Adrenal gland (tissue), 19 donors: ENCODE measurements at places on chromosomes 13 and 19. TPM values are rescaled to one million over a fixed set of nuclear protein-coding genes. Genes with fewer than 3 reads are reported as not detected.

ERFL gene
- total RNA-seq = not detected

GIPR gene
- 0.47 TPM for total RNA-seq

- no peaks in the 10 kb centered on the region for H3K27me3 ChIP-seq
- no peaks in the 10 kb centered on the region for H3K36me3 ChIP-seq
- no peak overlapping the region for H3K27ac ChIP-seq
- H3K4me1 ChIP-seq = no peaks in the 10 kb centered on the region
- no peak for DNase-seq
- no peak overlapping the region for H3K4me3 ChIP-seq
Observed at GRCh38 chr13:90926459-90926858, 421.0 kb upstream of the MIR17HG start.

DNA sequence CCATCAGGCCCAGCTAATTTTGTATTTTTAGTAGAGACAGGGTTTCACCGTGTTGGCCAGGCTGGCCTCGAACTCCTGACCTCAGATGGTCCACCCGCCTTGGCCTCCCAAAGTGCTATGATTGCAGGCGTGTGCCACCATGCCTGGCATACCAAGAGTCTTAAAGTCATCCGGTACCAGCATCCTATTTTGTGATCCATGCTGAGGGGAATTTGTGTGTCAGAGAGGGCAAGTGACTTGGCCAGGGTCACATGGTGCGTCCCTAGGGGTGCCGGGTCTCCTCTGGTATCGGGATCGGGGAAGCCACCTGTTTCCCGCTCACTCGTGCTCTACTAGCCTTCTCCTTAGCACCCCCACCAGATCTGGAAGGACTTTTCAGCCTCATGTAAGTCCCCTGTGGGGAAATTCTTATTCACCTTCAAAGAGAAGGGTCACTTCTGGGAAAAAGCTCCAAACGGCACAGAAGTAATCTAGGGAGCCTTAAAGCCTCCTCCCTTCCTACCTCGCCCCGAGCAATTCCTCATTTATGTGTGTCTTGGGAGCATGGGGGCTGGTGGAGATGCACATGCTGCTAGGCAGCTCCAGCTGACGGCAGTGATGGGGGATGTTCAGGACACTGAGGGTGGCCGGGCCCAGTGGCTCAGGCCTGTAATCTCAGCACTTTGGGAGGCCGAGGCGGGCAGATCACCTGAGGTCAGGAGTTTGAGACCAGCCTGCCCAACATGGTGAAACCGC lies 6.1 kb upstream of the ANKLE1 start:
- H3K27me3 ChIP-seq = no peaks in the 10 kb centered on the region
- peaks cover 68% of the 10 kb centered on the region for H3K36me3 ChIP-seq
- H3K27ac ChIP-seq = no peak overlapping the region
- DNase-seq = no peak
- H3K4me1 ChIP-seq = no peaks in the 10 kb centered on the region

TRPC4 gene
- total RNA-seq = 1.6 TPM

- H3K4me1 ChIP-seq = peaks cover 10% of the 10 kb centered on the region
- no peak for DNase-seq
- no peak overlapping the region for H3K27ac ChIP-seq
- H3K36me3 ChIP-seq = no peaks in the 10 kb centered on the region
- H3K4me3 ChIP-seq = no peak overlapping the region
- no peaks in the 10 kb centered on the region for H3K27me3 ChIP-seq
Observed at GRCh38 chr13:51902776-51903175, 41.0 kb downstream of the CCDC70 start.

ZNF765 gene
- 21.4 TPM for total RNA-seq

- H3K4me1 ChIP-seq = no peaks in the 10 kb centered on the region
- no peak for DNase-seq
- H3K4me3 ChIP-seq = no peak overlapping the region
- no peaks in the 10 kb centered on the region for H3K36me3 ChIP-seq
Observed at GRCh38 chr13:39297664-39298171, 259.5 kb downstream of the NHLRC3 start.

DNA sequence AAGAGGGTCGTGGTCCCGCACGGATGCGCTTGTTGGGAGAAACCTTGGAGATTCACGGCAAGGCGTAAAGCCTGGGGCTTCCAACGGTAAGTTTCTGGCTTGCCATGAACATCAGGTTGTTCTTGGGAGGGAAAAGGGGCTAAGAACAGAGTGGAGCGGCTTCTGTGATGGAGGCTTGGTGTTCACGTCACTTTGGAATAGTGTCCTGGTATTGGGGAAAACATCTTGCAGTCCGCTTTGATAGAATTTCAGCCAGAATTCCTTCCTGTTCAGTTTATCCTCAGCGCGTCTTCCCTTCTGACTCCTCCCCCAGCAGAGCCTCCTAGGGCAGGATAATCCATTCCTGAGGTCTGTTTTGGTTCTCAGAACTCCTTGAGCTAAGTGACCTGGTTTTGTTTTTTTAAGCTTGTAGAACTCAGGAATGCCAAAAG lies 2.0 kb downstream of the KCTD15 start:
- no peak overlapping the region for H3K27ac ChIP-seq
- DNase-seq = no peak
- H3K4me1 ChIP-seq = no peaks in the 10 kb centered on the region
- H3K4me3 ChIP-seq = peak overlapping the region; percentile 57
- H3K27me3 ChIP-seq = peaks cover 26% of the 10 kb centered on the region

- H3K27ac ChIP-seq = no peak overlapping the region
- H3K27me3 ChIP-seq = no peaks in the 10 kb centered on the region
- no peak for DNase-seq
- H3K36me3 ChIP-seq = no peaks in the 10 kb centered on the region
- H3K4me3 ChIP-seq = no peak overlapping the region
- H3K4me1 ChIP-seq = no peaks in the 10 kb centered on the region
Observed at GRCh38 chr13:67402546-67402945, 172.4 kb upstream of the PCDH9 start.

- no peak overlapping the region for H3K27ac ChIP-seq
- peaks cover 48% of the 10 kb centered on the region for H3K36me3 ChIP-seq
- no peak overlapping the region for H3K4me3 ChIP-seq
- DNase-seq = no peak
Observed at GRCh38 chr19:313988-314815, 23.0 kb upstream of the PLPP2 start.

DNA sequence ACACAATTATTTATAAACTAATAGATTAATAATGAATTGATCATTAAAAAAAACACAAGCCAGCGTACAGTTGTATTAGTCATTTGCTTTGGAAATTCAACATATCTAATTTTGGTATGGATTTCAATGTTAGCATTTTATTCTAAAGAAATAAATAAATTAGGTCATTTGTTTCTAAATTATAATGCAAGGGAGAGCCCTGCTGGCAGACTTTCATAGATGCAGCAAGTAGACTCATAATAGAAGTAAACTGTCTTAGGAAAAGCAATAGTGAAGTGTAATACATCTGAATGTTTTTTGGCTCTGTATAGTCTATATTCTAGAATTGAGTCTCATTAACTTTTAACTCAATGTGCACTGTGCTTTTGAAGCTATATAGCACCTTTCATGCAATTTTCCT lies 982.4 kb upstream of the MIR17HG start:
- H3K4me3 ChIP-seq = no peak overlapping the region
- no peaks in the 10 kb centered on the region for H3K27me3 ChIP-seq
- no peak overlapping the region for H3K27ac ChIP-seq
- DNase-seq = no peak

ZC3H4 gene
- 19.2 TPM for total RNA-seq

GRCh38 chr13:20340759-20341171 lies 108.6 kb upstream of the GJB6 start:
- H3K36me3 ChIP-seq = no peaks in the 10 kb centered on the region
- H3K27ac ChIP-seq = no peak overlapping the region
- H3K27me3 ChIP-seq = no peaks in the 10 kb centered on the region
- no peak overlapping the region for H3K4me3 ChIP-seq
- H3K4me1 ChIP-seq = no peaks in the 10 kb centered on the region

DNA sequence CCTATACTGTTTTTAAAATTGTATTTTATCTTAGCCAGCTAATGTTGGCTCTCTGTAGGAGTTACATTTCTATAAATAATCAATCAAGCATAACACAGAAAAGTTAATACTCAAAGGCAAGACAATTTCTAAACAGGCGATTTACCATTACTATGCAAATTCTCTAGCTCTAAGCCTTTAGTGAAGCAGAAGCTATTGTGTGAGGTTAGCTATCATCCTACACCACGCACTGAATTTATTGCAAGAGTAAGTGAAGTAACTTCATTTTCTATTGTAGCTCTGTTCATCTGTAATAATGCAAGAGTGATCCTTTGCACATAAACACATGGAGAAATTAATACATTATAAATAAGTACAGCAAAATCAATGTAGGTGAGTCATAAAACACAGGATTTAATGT lies 439.3 kb downstream of the PCDH9 start:
- no peak overlapping the region for H3K4me3 ChIP-seq
- H3K27ac ChIP-seq = no peak overlapping the region
- H3K27me3 ChIP-seq = no peaks in the 10 kb centered on the region
- no peaks in the 10 kb centered on the region for H3K36me3 ChIP-seq

ABHD17A gene
- total RNA-seq = 93.3 TPM

ZSWIM9 gene
- total RNA-seq = 1.3 TPM

ZNF506 gene
- 24.0 TPM for total RNA-seq

KIR2DL4 gene
- 0.36 TPM for total RNA-seq

GRCh38 chr13:73607489-73608156 lies 526.6 kb downstream of the KLF12 start:
- no peak overlapping the region for H3K4me3 ChIP-seq
- H3K27me3 ChIP-seq = no peaks in the 10 kb centered on the region
- no peaks in the 10 kb centered on the region for H3K36me3 ChIP-seq
- no peak for DNase-seq
- H3K27ac ChIP-seq = no peak overlapping the region

LCP1 gene
- total RNA-seq = 56.5 TPM

GRCh38 chr19:58355908-58356765 lies 2.8 kb upstream of the A1BG start:
- H3K4me1 ChIP-seq = no peaks in the 10 kb centered on the region
- DNase-seq = no peak
- H3K4me3 ChIP-seq = no peak overlapping the region
- H3K27ac ChIP-seq = no peak overlapping the region
- peaks cover 25% of the 10 kb centered on the region for H3K27me3 ChIP-seq
- H3K36me3 ChIP-seq = no peaks in the 10 kb centered on the region

STXBP2 gene
- total RNA-seq = 62.0 TPM

GPX4 gene
- 653 TPM for total RNA-seq

IGFL3 gene
- not detected for total RNA-seq

DNA sequence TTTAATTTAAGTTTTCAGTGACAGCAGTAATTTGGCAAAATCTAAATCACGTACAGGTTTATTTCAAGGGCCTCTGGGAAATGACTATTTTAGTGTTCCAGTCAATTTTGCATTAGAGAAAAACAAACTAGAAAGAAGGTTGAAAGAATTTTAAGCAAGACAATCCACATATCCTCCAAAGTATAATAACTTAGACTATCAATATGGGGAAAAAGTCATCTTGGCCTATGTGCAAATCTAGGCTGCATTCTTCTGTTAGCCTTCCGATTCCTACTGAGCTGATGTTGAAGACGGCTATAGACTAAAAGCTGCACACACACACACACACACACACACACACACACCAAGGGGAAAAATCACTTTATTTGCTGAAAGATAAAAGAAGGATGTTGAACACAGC lies 81.3 kb downstream of the SLITRK6 start:
- no peaks in the 10 kb centered on the region for H3K27me3 ChIP-seq
- H3K4me3 ChIP-seq = no peak overlapping the region
- H3K36me3 ChIP-seq = no peaks in the 10 kb centered on the region
- no peaks in the 10 kb centered on the region for H3K4me1 ChIP-seq
- no peak for DNase-seq
- no peak overlapping the region for H3K27ac ChIP-seq

DNA sequence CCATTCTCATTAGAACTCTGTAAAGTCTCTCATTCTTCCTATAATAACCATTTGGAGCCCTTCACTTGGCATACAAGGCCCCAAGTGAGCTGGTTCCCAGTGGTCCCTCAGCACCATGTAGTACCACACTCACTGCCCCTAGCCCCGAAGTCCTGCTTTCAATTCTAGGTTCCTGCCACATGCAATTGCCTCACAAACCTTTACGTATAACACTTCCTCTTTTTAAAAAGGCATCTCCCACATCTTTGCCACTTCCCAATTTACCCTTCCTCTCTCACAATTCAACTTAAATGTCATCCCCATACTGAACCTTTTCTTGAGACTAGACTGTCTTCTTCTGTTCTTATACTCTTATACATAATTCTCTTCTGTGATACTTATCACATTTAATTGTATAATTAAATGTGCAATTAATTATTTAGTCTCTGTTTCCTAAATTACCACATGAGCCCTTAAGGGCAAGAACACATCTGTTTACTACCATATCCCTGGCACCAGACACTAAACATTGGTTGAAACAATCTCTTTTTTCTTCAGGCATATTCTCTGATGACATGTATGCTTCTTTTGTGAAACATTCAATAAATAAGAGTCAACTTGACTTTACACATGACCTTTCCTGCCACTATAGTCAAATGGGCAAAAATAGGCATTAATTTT lies 304.0 kb downstream of the SPRY2 start:
- H3K27ac ChIP-seq = no peak overlapping the region
- no peaks in the 10 kb centered on the region for H3K27me3 ChIP-seq
- no peak for DNase-seq
- no peaks in the 10 kb centered on the region for H3K36me3 ChIP-seq

DNA sequence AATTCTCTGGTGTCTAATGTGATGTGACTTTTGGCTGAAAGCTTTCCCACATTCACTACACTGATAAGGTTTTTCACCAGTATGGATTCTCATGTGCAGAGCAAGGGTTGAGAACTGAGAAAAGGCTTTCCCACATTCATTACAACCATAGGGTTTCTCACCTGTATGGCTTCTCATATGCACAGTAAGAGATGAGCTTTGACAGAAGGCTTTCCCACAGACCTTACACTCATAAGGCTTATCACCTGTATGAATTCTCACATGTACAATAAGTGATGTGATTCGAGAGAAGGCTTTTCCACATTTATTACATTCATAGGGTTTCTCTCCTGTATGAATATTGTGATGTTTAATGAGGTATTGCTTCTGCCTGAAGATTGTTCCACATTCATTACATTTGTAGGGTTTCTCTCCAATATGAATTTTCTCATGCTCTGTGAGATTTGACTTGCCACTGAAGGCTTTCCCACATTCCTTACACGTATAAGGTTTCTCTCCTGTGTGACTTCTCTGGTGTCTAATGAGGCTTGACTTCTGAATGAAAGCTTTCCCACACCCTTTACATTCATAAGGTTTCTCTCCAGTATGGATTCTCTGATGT lies 14.0 kb downstream of the ZNF260 start:
- peaks cover 6% of the 10 kb centered on the region for H3K36me3 ChIP-seq
- H3K27ac ChIP-seq = no peak overlapping the region
- no peaks in the 10 kb centered on the region for H3K27me3 ChIP-seq
- no peak for DNase-seq
- peak overlapping the region; percentile 25 for H3K4me3 ChIP-seq

- no peaks in the 10 kb centered on the region for H3K36me3 ChIP-seq
- no peak overlapping the region for H3K27ac ChIP-seq
- H3K27me3 ChIP-seq = peaks cover 6% of the 10 kb centered on the region
- DNase-seq = peak; percentile 60
Observed at GRCh38 chr19:32287811-32288227, 57.6 kb upstream of the ZNF507 start.

DNA sequence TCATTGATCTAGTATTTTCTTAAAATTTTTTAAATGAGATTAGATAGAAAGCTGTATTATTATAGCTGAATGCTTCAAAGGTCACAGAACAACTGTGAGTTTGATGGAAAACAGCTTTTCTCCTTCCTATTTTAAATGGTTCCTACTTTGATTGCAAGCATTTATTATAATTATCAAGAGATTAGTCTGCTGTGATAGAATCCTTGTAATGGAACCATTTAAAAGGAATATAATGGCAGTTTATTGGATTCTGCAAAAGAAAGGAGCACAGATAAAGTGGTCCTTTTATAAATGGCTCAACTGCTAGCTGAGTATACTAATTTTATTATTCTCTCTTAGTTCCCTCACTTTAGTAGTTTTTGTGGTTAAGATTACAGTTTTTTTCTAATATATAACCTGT lies 87.0 kb downstream of the MAB21L1 start:
- H3K4me1 ChIP-seq = no peaks in the 10 kb centered on the region
- no peaks in the 10 kb centered on the region for H3K27me3 ChIP-seq
- H3K4me3 ChIP-seq = no peak overlapping the region
- no peaks in the 10 kb centered on the region for H3K36me3 ChIP-seq
- no peak overlapping the region for H3K27ac ChIP-seq
